ENCODE measurements at places on chromosomes 5 and 9.

- no peak for DNase-seq
These were observed 31.5 kb downstream of the CNTLN start for GRCh38 chr9:17166346-17166745.

- DNase-seq = no peak
These were observed 108.1 kb downstream of the TMEM174 start for GRCh38 chr5:73280821-73281746.

- no peak for DNase-seq
These were observed 289.0 kb upstream of the ANKRD55 start for GRCh38 chr5:56522169-56522568.

DNA sequence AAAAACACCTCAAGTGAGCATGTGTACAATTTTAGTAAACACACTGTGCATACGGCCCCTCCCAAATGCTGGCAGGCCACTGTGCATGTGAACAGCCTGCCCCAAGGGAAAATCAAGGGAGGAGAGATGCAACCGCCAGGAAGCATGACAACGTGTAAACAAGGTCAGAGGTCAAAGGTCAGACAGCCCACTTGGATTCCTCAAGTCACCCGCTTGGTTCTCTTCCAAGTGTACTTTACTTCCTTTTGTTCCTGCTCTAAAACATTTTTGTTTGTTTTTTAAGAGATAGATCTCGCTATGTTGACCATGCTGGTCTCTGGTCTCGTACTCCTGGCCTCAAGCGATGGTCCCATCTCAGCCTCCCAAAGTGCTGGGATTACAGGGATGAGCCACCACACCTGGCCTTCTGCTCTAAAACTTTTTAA is 126.7 kb upstream of the SHB start:
- no peak for DNase-seq

- DNase-seq = no peak
These were observed 91.0 kb downstream of the ARSB start for GRCh38 chr5:78893940-78894677.

DNA sequence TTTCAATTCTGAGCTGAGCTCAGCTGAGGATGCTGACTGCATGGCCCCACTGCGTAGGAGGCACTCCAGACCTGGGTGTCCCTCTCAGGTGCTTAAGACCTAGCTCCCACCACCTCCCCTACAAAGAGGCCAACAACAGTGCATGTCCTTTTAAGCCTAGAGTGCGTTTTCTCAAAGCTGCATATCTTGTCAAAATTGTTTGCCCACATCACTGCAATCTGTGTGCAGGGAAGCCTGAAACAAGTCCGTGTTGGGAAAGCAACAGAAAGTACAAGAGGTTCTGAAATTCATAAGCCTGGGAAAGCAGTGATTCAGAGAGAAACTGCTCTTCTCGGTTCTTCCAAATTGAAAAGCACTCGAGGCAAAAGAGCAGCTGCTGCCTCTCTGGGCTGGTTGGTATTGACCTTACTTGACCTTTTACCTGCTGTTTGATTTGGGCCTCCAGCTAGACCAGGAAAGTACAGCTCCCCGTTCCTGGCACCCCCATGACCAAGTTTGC is 238.4 kb downstream of the NR2F1-AS1 start:
- peak; percentile 17 for DNase-seq

GRCh38 chr9:109681301-109681700 is 98.7 kb upstream of the PALM2AKAP2 start:
- no peak for DNase-seq

DNA sequence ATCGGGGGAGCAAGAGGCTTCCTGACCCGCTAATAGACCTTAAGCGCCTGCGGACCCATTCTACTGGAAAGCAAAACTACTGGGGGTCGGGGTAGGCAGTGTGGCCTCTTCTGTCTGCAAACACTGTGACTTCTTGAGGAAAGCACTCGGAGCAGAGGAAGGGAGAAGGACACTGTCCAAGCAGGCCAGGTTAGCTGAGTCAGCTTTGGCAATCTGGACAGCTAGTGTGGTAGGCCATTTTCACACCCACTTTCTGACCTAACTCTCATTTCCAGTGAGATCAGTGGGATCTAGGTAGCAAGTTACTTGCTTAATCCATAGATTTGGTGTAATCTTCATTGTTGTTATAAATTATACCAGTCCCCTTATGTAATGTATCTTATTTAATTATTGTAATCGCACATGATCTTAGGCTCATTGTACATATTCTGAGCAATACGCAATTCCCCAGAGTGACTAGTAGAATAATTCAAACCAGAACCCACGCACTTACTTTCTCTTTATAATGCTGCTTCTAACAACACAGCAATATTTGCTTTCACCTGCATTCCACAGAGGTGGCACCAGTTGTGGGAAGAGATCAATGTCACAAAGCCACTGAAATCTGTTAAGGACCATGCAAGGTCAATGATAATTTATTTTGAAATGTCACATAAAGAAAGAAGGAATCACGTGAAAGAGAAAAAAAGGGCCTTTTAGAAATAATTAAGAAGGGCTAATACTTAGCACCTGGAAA is 82.9 kb downstream of the NREP start:
- DNase-seq = no peak

- DNase-seq = no peak
These were observed 66.7 kb upstream of the PHF24 start for GRCh38 chr9:34891386-34891785.

- DNase-seq = no peak
These were observed 17.2 kb upstream of the SLC25A51 start for GRCh38 chr9:37921168-37921510.

GRCh38 chr5:10151656-10152055 is 98.0 kb downstream of the ATPSCKMT start:
- DNase-seq = no peak
